ENCODE measurements at places on chromosomes 13 and 19.

DNA sequence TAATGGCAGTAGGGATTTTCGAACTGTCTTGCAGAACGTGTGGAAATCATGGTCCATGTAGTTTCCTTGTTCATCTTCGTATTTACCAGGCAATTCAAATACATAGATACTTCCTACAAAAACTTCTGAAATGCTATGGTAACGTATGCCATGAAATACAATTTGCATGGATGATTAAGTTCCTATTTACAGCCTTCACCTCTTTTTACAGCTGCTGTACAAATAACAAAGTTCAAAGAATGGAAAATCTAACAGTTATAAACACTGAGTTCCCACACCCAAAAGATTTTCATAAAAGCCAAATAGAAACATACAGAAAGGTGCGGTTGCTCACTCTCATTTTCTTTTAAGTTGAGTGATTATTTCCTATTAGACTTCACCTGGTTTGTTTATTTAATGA, 115.8 kb upstream of the TNFSF11 start:
- DNase-seq = no peak

GRCh38 chr13:24176351-24177101, 16.0 kb downstream of the SPATA13 start:
- no peak for DNase-seq

DNA sequence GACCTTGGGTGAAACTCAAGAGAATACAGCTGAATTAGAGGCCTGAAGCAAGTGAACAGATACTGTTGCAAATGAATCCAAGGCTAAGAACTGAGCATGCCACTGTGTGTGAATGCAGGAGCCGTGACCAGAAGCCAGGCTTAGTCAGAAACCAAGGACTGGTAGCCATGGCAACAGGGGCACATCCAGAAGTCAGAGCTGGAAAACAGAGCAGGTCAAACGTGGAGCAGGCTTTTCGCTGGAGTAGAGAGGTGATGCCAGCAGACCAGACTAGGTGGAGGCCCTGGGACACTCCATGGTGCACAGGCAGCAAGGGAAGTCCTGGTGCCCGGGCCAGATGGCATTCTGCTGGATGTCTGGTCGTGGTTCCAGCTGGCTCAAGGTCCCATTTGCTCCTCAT, 564.1 kb downstream of the PCDH9 start:
- DNase-seq = peak; percentile 62

- no peak for DNase-seq
These were observed 15.2 kb downstream of the INTS6 start for GRCh38 chr13:51437550-51438127.

GRCh38 chr19:1650650-1651567, 1.5 kb downstream of the TCF3 start:
- peak; percentile 26 for DNase-seq

DNA sequence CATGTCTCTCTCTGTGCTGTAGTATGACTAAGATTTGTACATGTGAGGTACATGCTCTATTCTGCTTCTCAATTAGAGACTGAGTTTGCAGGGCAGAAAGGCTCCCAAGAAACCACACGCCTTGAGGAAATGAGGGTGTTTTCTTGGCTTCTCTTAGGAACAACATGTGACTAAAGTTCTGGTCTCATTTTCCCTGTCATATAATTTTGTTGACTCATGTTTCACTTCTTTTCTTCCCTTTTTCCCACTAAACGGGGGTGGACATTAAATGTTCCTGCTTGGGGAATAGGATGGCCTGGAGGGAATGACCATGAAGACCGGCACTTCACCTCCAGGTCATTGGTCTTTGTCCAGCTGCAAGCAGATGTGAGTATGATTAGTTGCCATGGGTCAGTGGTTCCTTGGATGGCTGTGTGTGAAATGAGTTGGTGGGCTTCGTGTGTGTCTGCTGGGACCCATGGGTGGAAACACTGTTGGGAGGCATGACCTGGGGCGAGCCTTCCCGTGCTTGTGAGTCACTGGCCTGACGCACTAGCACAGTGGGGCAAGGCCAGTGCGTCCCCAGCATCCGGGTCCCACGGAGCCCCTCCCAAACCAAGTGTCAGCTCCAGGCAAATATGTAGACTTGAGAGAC, 56.6 kb downstream of the COL4A1 start:
- DNase-seq = peak; percentile 82

DNA sequence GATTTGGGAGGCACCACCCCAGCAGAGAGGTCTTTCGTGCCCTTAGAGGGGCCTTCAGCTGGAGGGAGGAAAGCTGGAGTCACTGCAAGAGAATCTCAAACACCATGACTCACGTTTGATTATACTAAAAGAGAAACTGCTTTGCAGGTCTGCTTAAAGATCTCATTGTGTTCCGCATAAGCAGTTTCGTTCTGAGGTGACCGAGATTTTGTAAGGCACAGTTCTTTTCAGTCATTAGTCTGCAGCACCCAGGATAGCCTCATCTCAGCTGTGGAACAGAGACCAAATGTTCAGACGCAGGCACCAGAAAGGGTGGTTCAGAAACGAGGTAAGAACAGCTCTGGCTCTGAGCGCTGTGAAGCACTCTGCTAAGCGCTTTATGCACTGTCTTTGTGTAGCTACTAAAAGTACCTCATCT, 71.2 kb upstream of the GTF3A start:
- peak; percentile 47 for DNase-seq

DNA sequence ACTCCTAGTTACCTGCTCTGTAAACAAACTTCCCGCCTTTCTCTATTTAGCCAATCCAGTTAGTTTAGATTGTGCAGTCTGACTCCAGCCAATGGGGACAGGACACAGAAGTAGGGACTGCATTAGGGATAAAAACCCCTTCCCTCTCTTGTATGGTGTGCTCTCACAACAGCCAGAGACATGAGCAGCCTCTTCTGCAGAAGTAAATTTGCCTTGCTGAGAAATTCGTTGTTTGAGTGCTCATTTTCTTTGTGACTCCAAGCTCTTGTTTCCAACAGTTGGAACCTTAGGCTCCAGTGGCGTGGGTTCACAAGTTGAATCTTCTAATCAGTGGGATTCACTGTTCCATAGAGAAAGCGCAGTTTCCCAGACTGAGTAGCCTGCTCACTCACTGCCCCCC, 66.1 kb downstream of the ZNF93 start:
- no peak for DNase-seq

GRCh38 chr19:10514211-10515145, 2.8 kb downstream of the S1PR5 start:
- no peak for DNase-seq

- DNase-seq = no peak
These were observed 13.1 kb downstream of the DNM2 start for GRCh38 chr19:10730932-10731331.

GRCh38 chr13:94968757-94969086, 256.4 kb upstream of the SOX21 start:
- no peak for DNase-seq

DNA sequence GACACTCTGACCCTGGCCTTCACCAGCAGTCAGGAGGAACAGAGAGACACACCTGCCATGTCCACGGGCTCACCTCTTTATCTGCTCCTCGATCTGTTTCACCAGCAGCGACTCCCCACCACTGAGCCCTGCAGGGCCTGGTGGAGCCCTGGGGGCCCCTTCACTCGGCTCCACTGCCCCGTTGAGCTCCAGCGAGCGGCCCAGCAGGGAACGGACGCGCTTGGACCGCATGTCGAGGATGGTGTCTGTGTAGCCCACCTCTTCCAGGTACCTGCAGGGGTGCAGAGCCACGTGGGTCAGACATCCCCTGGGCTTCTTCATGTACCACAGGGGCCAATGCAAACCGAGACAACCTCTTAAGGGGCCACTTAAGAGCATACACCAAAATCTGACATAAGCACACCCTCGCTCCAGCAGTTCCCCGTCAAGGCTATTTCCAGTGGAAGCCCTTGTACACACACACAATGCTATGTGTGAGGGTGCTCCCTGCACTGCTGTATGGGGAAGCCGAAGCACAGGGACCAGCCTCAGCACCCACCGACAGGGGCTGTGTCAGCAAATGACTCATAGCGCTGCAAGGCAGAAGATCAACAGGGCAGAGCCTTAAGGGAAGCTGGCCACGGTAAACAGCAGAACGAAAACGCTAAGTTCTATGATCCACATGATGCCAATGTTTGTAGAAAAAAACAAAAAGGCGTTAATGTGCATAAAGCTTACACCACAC, 12.7 kb upstream of the FKRP start:
- peak; percentile 81 for DNase-seq

DNA sequence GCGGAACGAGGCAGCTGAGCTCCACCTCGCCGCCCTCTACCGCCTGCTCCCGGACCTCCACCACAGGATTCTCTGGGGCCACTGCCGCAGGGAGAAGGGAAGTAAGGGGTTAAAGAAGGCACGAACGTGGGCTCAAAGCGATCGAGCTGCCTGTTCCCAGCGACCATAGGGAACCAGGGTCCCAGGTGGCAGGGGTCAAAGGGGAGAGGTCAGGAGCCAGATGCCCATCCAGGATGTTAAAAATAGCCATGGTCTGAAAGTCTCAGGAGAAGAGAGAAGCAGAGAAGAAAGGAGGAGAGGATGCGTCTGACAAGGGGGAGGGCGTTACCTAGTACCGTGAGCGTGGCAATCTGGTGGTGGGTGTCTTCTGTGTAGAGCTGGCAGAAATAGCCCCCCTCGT, 7.4 kb upstream of the ZNF428 start:
- DNase-seq = no peak

DNA sequence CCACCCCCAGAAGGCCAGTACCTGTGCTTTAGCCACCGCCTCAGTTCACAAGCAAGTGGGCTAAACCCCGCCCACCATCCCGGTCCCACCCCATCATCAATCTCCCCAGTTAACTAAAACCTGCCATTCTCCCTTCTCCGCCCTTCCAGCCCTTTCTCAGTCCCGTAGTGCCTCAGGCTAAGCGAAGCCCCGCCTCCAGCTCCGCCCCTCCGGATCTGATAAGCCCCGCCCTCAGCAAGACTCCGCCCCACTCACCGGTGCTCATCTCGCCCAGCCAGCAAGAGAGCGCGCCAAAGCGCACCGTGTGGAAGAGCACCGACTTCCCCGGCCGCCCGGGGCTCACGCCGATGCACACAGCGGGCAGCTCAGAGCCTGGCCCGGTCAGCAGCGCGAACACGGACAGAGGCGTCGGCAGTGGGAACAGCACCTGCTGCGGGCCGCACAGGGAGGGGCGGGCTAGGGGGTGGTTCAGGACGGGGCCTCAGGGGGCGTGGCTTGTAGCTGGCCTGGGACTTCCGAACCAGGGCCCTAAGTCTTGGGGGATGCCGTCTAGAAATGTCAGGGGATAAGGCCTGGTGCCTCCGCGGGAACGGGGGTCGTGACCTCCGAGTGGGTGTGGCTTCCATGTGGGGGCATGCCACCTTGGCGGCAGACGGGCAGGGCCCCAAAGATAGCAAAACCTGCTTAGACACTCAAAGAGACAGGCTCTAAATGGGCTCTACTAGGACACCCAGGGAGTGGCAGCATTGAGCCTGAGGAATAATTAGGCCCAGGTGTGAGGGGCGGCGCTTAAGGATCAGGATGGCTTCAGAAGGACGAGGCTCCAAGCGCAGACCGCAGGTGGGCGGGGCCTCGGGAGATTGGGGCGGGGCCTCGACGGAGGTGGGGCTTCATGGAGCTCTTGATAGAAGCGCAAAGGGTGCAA, 21.4 kb downstream of the MAP4K1 start:
- DNase-seq = peak; percentile 18

DNA sequence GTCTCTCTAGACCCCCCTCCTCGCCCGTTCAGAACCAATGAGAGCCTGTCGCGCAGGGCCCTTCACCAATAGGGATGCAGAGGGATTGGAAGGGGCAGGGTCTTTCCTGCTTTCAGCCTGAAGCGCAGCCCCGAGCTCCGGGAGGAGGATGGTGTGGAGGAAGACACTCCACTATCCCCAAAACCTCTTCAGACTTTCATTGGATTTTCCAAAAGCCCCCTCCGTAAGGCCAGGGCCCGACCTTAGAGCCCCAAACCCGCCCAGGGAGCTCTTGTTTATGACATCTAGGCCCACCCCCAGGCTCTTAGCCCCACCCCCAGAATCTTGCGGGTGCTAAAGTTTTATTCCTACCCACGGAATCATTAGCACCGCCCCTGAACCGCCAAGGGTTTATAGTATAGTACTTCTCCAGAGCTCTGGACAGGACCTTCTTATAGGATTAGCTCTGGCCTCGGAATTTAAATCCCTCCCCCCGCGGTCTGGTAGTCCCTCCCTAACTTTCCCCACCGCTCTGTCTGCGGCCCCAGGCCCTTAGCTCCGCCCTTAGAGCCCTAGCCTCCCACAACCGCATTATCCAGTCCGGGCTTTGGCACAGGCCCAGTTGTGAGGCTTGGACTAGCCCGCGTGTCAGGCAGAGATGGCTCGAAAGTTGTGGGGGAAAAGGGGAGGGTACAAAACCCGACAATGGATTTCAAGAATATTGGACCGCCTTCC, 6.6 kb upstream of the EML2 start:
- peak; percentile 93 for DNase-seq
